ENCODE measurements at places on chromosomes 1 and 21.

DNA sequence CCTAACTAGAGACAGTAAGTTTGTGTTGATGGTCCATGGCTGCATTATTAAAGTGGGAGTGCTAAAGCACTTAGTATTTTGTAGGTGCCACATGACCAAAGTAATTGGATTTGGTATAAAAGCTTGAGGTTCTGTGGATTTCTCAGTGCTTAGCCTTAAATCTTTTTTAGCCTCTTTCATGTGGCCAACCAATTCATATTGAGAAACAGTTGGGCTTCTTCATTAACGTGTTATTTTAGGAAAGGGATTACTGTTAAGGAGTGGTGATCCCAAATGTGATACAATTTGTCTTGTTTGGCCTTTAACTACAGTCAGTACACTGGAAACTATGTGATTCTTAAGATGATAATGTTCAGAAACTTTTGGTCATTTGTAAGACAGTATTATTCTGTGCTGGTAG, 25.5 kb downstream of the MAN1A2 start:
- DNase-seq, result no peak

DNA sequence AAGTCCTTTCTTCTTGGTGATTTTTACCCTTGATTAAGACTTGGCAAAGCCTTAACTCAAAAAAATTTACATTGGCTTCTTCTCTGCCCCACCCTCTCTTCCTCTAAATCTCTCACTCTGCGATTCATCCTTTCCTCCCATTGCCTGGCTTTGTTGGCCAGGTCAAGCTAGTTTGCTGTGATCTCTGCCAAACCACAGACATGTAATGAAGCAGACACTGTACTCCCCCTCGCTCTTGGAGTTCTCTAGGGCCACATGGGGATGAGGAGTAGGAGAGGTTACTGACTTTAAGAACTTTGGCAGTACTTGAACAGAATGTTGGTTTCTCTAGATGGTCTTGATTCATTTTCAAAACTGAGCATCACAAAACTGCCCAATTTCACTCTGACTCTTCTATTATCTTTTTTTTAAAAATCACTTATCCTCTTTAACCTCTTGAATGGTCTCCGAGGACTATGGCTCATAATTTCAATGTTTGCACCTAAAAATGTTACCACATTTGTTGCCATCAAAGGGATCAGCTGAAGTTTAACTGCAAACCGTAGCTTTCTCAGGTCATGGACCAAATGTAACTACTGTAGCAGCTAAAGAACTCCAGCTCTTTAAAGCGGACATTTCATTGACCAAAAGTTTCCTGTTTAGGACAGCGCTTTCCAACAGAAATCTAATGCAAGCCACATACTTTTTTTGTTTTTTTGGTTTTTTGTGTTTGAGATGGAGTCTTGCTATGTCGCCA, 62.7 kb upstream of the IPO9 start:
- DNase-seq, result no peak

- DNase-seq, result no peak
These were observed 286.1 kb downstream of the RPS6KC1 start for GRCh38 chr1:213337025-213337678.

DNA sequence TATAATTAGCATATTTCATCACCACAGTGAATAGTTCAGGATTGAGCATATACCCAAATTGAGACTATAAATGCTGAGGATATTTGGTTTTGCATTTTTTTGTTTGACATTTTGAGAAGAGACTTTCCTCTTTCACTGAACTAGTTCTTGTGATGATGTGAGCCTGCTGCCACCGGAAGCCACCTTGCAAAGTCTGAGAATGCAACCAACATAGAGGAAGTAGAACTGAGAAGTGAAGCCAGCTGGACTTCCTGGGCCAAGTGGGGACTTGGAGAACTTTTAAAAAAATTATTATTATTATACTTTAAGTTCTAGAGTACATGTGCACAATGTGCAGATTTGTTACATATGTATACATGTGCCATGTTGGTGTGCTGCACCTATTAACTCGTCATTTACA, 102.3 kb downstream of the RPE65 start:
- no peak for DNase-seq

- peak; percentile 5 for DNase-seq
These were observed 11.1 kb downstream of the PRXL2B start for GRCh38 chr1:2597441-2598328.

- no peak for DNase-seq
These were observed 7.8 kb downstream of the STK40 start for GRCh38 chr1:36377791-36378492.

GRCh38 chr1:18950401-18951026, 6.0 kb downstream of the IFFO2 start:
- DNase-seq, result peak; percentile 61

- no peak for DNase-seq
These were observed 43.3 kb upstream of the SOD1 start for GRCh38 chr21:31616216-31616615.

DNA sequence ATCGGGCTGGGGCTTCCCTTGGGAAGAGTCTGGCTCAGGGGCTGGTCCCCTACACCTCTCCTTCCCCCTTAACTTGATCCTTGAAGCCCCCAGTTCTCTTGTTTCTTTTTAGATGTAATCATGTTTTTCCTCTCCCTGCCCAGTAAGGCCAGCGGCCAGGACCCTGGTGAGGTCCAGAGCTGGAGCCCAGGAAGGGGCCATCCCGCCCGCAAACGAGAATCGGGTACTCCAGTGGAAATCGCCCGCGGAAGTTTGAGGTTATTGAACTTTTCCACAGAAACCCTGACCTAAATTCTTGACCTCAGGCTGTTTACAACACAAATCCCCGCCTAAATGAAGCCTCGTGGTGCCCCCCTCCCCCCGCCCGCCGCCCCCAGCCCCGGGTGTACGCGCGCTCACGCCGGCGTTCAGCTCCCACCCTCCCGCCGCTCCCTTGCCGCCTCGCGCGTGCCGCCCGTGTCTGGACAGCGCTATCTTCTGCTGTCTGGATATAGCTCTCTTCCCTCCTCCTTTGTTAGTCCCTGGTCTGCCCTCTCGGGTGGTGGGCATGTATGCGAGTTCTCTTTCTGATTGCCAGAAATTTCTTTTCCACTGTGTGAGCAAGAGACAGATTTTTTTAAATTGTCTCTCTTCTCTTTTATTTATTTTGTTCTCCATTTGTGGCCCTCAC, 165.9 kb upstream of the CACNA1E start:
- peak; percentile 15 for DNase-seq

DNA sequence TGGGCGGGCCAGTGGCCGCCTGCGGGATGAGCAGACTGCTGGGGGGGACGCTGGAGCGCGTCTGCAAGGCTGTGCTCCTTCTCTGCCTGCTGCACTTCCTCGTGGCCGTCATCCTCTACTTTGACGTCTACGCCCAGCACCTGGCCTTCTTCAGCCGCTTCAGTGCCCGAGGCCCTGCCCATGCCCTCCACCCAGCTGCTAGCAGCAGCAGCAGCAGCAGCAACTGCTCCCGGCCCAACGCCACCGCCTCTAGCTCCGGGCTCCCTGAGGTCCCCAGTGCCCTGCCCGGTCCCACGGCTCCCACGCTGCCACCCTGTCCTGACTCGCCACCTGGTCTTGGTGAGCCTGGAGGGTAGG, 2.1 kb downstream of the B4GALT2 start:
- no peak for DNase-seq

GRCh38 chr1:237702161-237702560, 188.6 kb downstream of the ZP4 start:
- DNase-seq, result no peak

- DNase-seq, result peak; percentile 25
These were observed 26.6 kb downstream of the PROK1 start for GRCh38 chr1:110477445-110477957.

- DNase-seq, result peak; percentile 27
These were observed 5.5 kb upstream of the PRKAB2 start for GRCh38 chr1:147177611-147178380.

GRCh38 chr1:56522680-56523079, 56.7 kb downstream of the PLPP3 start:
- no peak for DNase-seq

GRCh38 chr1:185834371-185834905, 100.2 kb downstream of the HMCN1 start:
- no peak for DNase-seq

DNA sequence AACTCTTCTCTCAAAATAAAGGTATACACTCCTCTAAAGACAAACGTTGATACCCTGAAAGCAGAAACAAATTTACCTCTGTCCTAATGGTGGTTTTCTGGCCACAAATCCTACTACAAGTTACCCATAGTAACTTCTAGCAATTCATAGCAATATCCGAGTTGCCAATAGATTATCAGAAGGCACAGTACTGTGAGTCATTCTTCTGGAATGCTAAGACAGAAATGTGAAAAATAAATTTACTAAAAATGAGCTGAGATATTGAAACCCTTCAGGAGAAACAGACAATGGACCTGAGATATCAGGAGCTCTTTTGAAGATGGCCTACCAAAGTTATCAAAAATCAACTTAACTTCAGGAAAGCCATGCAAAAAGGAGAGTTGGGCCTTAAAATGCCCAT, 715.0 kb upstream of the ADAMTS5 start:
- DNase-seq, result no peak

- DNase-seq, result peak; percentile 62
These were observed 51.0 kb downstream of the KIAA0319L start for GRCh38 chr1:35505911-35506798.

DNA sequence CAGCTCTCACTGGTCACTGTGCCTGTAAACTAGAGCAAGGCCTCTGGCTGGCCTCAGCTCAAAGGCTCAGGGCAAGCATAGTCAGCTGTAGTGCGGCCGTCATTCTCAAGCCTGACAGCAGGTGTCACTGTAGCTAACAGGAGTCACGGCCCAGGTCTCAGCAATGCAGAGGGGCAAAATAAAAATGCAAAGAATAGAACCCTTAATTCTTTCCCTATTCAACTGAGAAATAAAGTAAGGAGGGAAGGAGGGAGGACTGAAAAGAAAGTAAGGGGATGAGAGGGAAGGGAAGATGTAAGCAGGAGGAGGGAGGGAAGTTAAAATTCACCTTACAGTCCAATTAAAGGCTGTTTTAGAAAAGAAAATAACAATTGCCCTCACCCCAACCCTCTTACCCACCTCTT, 106.1 kb downstream of the KIAA0319L start:
- peak; percentile 89 for DNase-seq

- DNase-seq, result no peak
These were observed 5.2 kb downstream of the COQ8A start for GRCh38 chr1:226945106-226945857.

DNA sequence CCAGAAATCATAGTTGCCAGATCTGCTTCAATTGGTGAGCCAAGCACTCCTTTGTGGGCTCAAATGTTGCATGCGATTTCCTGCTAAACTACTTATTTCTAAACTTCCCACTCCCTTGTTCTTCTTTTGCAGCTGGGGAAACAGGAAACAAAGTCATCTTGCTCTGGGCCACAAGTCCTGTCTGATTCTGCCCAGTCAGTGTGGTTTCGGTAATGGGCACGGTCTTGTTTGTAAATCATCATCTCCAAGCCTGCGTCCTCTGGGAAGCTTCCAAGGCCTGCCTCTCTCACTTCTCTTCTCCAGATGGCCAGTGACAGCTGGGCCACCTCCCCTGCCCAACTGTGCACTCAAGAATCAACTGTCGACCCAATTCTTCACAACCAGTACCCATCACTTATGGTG, 4.4 kb downstream of the S100A8 start:
- DNase-seq, result no peak

GRCh38 chr1:166133276-166133841, 33.4 kb downstream of the FAM78B start:
- peak; percentile 22 for DNase-seq

DNA sequence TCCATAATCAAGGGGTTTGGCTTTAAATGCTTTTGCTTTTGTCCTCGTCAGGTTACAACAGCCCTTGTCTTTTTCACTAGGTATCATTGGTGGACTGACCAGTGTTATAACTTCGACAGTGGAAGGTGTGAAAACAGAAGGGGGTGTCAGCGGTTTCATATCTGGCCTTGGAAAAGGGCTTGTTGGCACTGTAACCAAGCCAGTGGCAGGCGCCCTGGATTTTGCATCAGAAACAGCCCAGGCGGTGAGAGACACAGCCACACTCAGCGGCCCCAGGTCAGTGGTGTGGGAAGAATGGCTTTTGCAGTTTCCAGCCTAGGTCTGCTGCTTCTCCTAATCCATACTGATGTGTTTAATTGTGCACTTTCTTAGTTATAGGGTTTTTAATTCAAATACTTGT, 157.9 kb downstream of the DHRS3 start:
- no peak for DNase-seq

- no peak for DNase-seq
These were observed 12.1 kb upstream of the MIIP start for GRCh38 chr1:12007204-12007603.

DNA sequence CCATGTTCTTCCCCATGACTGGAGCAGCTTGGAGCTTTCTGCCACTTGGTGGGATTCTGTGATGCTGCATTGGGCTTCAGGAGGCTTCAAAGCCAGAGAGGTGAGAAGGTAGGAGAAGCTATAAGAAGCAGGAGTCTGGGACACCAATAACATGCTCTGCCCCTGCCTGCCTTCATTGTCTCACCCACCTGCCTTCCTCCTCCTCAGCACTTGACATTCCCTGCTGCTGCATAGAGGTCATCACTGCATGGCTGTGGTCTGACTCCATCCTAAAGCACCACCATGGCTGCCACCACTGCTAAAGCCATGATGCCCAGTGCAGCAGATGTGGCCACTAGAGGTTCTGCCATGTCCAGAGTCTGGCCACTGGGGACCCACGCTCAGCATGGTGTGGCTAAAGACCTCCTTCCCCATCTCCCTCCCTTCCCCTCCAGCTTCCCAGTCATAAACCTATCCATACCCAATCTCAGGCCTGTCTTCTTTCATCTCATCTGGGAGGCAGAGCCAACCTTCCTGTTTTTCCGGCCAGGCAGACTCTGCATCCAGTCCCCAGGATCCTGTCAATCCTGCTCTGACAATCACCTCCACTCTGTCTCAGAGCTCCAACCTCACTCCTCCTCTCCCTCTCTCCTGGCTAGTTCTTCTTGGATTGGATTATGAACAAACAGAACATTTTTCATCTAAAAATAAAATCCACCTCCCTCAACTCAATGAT, 285.1 kb upstream of the POU3F1 start:
- DNase-seq, result no peak

DNA sequence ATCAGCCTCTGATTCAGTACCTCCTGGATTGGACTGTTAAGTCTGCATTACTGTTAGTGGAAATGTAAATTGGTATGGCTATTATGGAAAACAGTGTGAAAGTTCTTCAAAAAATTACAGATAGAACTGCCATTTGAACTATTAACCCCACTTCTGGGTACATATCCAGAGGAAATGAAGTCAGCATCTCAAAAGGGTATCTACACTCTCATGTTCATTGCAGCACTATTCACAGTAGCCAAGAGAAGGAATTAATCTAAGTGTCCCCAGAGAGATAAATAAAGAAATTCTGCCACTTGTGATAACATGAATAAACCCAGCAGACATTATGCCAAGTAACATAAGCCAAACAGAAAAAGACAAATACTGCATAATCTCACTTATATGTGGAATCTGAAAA, 676.0 kb downstream of the PLA2G4A start:
- no peak for DNase-seq

- DNase-seq, result no peak
These were observed 137.8 kb downstream of the SLC44A5 start for GRCh38 chr1:75472971-75473603.

GRCh38 chr1:201896951-201897391, 8.3 kb downstream of the SHISA4 start:
- DNase-seq, result no peak

GRCh38 chr1:243732637-243733036, 117.4 kb downstream of the AKT3 start:
- DNase-seq, result no peak

All from activated CD4-positive, alpha-beta T cell treated with anti-CD3 and anti-CD28 coated beads for 36 hours (primary cell).